Cardiac septum (tissue), 1 donor: ENCODE measurements at places on chromosomes 4 and X. TPM values are rescaled to one million over a fixed set of nuclear protein-coding genes. Genes with fewer than 3 reads are reported as not detected.
A peak's percentile ranks its signal among the peaks of the same experiment; 100 is the strongest.

GRCh38 chrX:123753656-123754350 lies 21.0 kb upstream of the THOC2 start:
- no peak for DNase-seq

DNA sequence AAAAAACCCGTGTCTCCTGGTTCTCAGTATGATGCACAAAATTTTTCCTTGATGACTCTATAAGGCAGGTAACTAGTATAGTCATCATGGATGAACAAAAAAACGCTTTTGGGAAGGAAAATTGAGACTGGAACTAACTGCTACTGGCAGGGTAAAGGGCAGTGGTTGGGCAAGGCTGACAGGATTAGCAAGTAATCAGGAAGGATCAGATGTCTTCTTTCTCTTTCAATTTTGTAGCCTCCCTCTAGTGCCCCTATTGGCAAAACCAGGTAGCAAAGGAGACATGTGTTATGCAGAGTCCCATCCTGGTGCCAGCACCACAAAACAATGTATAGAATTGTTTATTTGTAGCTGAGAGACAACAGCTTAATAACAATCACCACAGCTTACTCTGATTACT lies 12.8 kb upstream of the SLITRK4 start:
- no peak for DNase-seq

Gene CHM
- 11.2 TPM for total RNA-seq

GRCh38 chr4:93764639-93765246 lies 63.8 kb upstream of the ATOH1 start:
- no peak for DNase-seq

- no peak for DNase-seq
These were observed 34.2 kb downstream of the FAM193A start for GRCh38 chr4:2570551-2571222.

Gene AKAP14
- not detected for total RNA-seq

DNA sequence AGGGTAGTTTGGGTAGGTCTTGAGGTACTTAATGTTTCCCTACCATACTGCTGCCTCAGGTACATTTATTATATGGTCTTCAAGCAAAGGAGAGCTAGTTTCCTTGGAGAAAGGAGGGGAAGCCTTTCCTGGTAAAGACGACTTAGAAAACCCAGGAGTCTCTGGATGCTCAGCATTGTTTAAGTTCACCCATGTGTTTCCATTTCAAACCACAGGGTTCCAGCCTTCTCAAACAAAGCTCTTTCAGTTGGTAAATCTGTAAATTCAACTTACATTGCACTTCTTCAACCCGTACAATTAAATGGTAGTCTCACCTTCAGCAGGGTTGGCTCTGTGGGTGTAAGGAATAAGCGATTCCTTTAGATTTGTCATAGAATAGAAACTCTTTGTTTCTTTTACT lies 111.9 kb upstream of the UNC5C start:
- DNase-seq: no peak

GRCh38 chr4:66328803-66329574 lies 658.7 kb upstream of the EPHA5 start:
- no peak for DNase-seq

Gene GLRA2
- total RNA-seq: not detected

- DNase-seq: no peak
These were observed 744.0 kb downstream of the FSTL5 start for GRCh38 chr4:161419822-161420221.

Gene ARHGAP4
- 22.9 TPM for total RNA-seq

- DNase-seq: no peak
These were observed 132.4 kb downstream of the CORIN start for GRCh38 chr4:47705326-47705981.

GRCh38 chr4:158771776-158772175 lies 3.0 kb downstream of the FNIP2 start:
- DNase-seq: no peak

Gene SSX2B
- total RNA-seq: not detected

GRCh38 chrX:68433155-68433980 lies at the start of gene OPHN1:
Gene OPHN1 (minus strand): TSS chrX:68433495. CDS start chrX:68433020, 475 bp downstream.
- peak; percentile 79 for DNase-seq

- no peak for DNase-seq
These were observed 3.5 kb downstream of the S100G start for GRCh38 chrX:16653424-16653823.

DNA sequence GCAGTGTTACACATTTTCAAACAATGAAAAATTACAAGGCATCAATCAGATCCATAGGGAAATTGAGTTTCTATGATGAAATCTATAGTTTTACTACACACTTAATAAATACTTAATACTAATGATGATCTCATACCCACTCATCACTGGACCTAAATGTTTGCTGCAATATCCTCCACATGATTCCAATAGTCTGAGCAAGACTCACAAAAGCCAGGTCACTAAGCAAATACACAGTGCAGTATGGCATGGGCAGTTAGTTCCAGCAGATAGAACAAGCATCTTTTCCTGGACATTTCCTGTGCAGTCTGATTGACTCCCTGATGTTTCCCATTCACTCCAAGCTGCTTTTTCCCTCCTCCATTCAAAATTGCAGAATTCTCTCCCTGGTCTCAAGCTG lies 109.0 kb upstream of the ATOH1 start:
- DNase-seq: no peak

Gene NWD2
- total RNA-seq: not detected

Gene ARHGAP36
- 0.24 TPM for total RNA-seq

Gene TCEAL1
- total RNA-seq: 22.1 TPM

- DNase-seq: no peak
These were observed 325.3 kb upstream of the RASGEF1B start for GRCh38 chr4:81796790-81797528.

GRCh38 chrX:130304587-130305368 lies 34.9 kb upstream of the SLC25A14 start:
- DNase-seq: no peak

Gene ELF4
- 3.7 TPM for total RNA-seq

Gene TCEAL7
- total RNA-seq: 6.4 TPM

- no peak for DNase-seq
These were observed 145.2 kb downstream of the TET2 start for GRCh38 chr4:105291925-105292324.

Gene PDLIM3
- 265 TPM for total RNA-seq

Gene NAP1L2
- total RNA-seq: 10.7 TPM

DNA sequence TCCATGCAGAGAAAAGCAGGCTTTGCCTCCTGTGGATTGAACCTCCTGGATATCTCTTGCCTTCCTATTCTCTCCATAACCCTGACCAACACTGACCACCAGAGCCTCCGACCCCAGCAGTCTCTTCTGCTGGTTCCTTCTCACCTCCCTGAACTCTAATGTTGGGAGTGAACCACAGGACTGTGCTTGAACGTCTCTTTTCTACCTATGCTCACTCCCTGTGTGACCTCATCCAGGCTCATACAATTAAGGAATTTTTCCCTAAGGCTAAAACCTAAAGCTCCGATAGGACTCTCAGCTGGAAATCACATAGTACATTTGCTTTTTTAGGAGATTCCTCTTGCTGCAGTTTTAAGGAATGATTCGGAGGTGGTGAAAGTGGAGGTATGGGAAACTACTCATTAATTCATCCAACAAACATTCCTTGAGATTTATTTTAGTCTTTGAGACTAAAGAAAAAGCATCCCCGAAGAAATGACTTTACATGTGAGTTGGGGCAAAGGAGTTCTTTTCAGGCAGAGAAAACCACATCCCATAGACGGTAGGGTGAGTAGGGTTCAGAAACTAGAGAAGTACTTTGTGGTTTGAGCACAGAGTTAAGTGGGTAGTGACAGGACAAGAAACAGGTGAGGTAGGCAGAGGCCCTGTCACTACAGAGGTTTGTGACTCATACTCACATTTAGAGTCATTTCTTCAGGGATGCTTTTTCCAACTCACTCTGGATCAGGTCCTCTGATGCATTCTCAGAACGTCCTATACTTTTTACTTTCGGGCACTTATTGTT lies 30.8 kb downstream of the NDNF start:
- DNase-seq: no peak

Gene MGARP
- 0.81 TPM for total RNA-seq

- DNase-seq: no peak
These were observed 102.5 kb downstream of the FIP1L1 start for GRCh38 chr4:53479736-53480525.

DNA sequence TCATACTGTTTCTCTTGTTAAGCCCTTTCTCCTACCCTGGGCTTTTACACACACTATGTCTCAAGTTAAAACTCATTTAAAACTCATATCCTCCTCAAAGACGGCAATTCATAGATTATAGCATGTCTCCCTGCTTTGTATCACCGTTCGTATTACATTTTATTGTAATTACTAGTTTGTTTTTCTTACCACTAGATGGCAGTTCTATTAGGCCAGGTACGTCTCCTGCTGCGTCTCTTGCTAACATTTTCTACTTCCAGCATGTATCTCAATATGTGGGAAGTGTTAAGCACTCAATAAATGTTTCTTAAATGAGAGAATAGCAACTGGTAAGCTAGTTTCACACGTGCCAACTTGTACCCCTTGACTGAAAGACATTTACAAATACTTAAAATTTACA lies 450.3 kb upstream of the PCDH7 start:
- DNase-seq: no peak

Gene ARMCX2
- total RNA-seq: 43.5 TPM

- no peak for DNase-seq
These were observed 136.7 kb upstream of the C1QTNF7 start for GRCh38 chr4:15291122-15291521.

DNA sequence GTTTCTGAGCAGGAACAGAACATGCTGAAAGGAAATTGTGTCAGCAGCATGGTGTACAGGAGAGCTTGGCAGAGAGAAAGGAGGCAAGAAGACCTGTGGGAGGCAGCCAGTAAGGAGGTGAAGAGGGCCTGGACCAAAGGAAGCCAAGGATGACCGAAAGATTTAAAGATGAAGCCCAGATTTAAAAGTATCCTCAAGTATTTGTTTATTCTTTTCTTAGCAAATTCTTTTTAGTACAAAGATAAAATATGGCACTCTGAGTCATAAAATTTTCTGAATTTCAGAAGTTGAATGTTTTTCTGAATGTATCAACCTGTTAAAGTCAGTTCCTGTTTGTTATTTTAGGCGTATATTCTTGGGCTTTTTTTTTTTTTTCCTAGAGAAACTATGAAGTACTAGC lies 3.5 kb downstream of the PKD2 start:
- no peak for DNase-seq

Gene HELQ
- total RNA-seq: 11.1 TPM

- no peak for DNase-seq
These were observed 173.8 kb upstream of the RPL34 start for GRCh38 chr4:108446556-108446955.

- DNase-seq: no peak
These were observed 771 bp upstream of the RBPJ start for GRCh38 chr4:26319949-26320537.

DNA sequence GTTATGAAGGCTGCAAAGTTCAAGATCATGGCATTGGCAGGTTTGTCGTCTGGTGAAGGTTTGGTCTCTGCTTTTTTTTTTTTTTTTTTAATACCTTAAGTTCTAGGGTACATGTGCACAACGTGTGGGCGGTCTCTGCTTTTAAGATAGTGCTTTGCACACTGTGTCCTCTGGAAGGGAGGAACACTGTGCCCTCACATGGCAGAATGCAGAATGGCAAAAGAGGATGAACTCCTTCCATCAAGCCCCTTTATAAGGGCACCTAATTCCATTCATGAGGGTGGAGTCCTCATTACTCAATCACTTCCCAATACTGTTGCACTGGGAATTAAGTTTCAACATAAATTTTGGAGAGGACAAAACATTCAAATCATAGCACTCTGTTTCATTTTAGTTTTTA lies 101.4 kb downstream of the GLRA2 start:
- no peak for DNase-seq

- DNase-seq: no peak
These were observed 2.3 kb downstream of the TMEM187 start for GRCh38 chrX:153974726-153975286.

Gene KLHL34
- 9.1 TPM for total RNA-seq

- DNase-seq: no peak
These were observed 1957.4 kb upstream of the TENM3 start for GRCh38 chr4:180285796-180286195.

Gene FREM3
- total RNA-seq: not detected

- DNase-seq: no peak
These were observed 214.5 kb downstream of the NAF1 start for GRCh38 chr4:162952232-162952631.

Gene KLF8
- 3.6 TPM for total RNA-seq

DNA sequence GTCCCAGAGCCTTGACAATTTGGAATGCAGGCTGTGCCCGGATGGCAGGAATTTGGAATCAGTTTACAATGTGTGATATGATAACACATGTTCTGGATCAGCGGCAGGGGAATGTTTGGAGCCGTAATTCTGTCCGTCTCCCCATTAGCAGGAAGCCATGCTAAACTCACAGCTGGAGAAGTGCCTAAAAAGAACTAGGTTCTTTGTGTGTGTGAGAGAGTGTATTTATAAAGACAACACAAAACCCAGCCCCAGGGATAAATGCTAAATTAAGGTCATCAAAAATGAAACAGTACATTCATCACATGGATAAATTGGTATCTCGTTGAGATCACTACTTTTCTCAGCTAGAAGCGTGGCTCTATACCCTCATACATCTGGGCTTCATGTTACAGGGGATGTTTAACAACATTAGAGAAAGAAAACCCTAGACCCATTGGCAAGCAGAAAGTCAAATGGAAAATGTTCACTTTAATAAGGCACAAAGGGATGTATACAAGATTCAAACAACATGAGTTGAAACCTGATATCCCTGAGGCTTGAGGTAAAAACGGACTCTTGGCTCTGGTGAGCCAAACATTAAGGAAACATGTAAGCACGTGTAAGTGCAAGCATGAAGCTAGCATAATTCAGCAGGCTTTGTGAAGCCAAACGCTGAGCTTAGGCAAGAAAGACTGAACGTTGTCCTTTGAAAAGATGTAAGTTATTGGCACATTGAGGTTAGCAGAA lies 18.0 kb upstream of the TMEM131L start:
- DNase-seq: no peak

- DNase-seq: no peak
These were observed 157.6 kb downstream of the ATRX start for GRCh38 chrX:77628294-77629025.

Gene DRD5
- not detected for total RNA-seq

GRCh38 chrX:149541521-149542047 lies 772 bp downstream of the EOLA1 start:
- DNase-seq: no peak

Gene RBMXL3
- not detected for total RNA-seq

GRCh38 chr4:127586922-127587571 lies 45.7 kb upstream of the INTU start:
- DNase-seq: no peak

Gene EVC
- total RNA-seq: 8.7 TPM

GRCh38 chr4:25174674-25175073 lies 14.4 kb upstream of the SEPSECS start:
- DNase-seq: no peak

Gene LNX1
- 1.8 TPM for total RNA-seq

DNA sequence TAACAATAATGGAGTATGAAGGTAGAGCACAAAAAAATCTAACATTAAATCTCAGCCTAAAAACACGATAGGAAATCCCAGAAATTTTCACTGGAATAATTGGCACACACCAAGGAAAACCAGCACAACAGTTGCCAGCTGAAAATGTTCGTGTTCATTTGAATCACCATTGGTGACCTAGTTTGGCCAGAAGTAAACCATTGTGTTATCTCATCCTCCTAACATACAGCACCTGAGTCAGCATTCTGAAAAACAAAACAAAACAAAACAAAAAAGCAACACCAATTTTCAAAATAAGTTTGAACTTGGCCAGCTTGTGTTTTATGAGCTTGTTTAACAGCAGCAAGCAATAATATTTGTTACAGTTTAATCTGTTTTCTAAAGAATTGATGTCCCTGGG lies 41.1 kb downstream of the UCHL1 start:
- no peak for DNase-seq

Gene CTAG2
- not detected for total RNA-seq

Gene TMEM47
- total RNA-seq: 32.1 TPM
